ENCODE measurements at places on chromosomes 3 and 15.

GRCh38 chr3:129644836-129645235 is 38.4 kb upstream of the PLXND1 start:
- DNase-seq, result no peak

DNA sequence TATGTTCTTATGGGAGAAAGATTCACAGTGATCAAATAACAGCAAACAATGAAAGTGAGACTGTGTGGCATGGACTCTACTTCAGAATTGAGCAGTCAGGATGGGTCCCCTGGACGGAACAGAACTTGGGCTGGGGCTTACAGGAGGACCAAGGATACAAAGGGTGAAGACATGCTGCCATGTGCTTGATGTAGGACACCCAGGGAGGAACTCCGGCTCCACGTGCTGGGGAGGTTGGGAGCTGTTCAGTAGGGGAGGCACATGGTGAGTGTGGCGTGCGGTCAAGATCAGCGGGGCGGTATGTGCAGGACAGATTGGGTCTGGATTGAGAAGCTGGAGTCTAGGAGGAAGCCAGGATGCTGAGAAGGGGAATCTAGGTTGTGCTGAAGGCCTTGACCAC is 32.6 kb downstream of the PPCDC start:
- no peak for DNase-seq

- no peak for DNase-seq
Measured at GRCh38 chr3:142274908-142275307, 49.5 kb upstream of the GK5 start.

- no peak for DNase-seq
Measured at GRCh38 chr3:8239095-8239494, 262.5 kb upstream of the LMCD1 start.

DNA sequence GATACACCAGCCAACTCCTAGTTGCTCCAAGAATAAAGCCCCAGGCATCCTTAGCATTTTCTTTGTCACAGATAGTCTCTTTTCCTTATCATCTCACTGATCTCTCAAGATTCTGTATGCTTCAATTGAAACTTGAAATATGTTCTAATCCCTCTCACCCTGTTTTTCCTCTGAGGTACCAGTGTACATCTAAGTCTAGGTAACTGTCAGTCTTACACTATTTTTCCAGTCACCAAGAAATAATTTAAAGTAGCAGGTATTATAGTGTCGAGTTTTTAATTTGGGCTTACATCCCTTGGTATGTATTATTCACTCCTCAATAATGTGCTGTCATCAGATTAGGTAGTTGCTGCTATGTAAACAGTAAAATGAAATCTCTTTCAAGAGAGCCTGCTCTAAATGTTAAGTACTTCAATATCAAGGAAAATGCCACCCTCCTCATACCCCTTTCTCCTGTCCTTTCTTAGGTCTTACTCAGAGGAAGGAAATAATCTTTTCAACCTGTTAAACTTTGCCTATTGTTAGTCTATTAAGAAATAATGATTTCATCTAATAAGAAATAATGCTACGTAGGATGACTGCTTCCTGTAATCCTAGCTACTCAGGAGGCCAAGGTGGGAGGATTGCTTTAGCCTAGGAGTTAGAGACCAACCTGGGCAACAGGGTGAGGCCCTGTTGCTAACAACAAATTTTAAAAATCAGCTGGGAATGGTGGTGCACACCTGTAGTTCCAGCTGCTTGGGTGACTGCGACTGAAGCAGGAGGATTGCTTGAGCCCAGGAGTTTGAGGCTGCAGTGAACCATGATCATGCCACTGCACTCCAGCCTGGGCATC is 39.8 kb downstream of the TSC22D2 start:
- DNase-seq, result no peak
